A172 (cell line): ENCODE measurements at places on chromosomes 11 and 22.

DNA sequence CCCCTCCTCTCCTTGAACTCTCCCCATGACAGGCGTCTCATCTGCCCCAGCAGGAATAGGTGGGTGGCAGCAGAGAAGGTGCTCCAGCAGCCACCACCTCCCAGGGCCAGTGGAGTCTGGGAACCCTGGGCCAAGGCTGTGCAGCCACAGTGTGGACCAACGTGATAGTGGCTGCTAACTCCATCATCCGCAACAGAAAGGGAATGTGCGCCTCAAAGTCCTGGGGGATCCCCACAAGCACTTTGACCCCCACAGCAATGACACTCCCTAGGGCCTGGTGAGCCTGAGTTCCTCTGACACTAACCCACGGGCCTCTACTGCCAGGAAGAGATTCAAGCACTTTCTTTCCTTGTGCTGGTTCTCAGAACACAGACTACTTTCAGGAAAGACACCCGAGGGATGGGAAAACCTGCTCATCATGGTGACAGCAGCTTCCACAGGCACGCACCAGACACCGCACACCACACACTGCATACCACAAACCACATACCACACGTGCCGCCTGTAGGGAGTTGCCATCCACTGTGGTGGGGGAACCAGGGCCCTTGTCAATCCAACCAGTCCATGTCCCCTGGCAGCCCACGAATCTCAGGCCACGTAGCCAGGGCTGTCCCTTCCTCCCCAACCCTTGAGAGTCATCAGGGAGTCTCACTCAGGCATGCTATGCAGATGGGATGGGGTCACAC, 3.4 kb upstream of the SLC25A1 start:
- DNase-seq: no peak

GRCh38 chr11:122721964-122722266, 66.4 kb downstream of the UBASH3B start:
- DNase-seq: peak; percentile 44

DNA sequence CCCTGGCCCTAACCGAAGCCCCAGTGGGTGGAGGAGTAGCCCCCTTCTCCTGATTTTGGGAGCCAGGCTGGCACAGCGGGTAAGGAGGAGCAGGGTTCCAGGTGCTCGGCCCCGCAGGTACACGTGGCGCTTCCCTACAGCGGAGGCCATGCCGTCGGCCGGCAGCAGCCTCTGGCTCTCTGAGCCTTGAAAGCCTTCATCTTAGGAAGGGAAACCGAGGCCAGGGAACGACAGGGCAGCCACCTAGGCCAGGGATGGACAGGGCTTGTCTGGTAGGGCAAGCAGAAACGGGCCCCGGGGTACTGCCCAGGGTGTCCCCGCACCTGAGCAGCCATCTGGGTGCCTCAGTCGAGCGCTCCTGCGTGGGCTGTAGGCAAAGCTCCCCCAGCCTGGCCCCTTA, 28.7 kb downstream of the MOB2 start:
- DNase-seq: no peak

DNA sequence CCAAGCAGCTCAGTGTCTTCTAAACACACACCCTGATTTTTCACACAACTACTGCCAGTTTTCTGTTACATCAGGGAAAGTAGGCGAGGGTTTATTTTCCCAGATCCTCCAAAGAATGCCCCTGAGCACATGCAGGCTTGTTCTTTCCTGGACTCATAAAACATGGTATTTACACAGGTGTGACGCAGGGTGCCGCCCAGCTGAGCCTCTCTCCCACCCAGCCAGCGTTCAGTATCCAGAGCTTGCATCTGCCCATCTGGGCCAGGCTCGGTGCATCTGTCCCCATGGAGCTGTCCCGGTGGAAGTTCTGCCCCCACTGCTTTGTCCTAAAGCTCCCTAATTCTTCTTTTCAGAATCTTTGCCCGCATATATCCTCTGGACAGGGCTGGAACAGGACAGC, 44.8 kb upstream of the ISX start:
- no peak for DNase-seq

GRCh38 chr11:19445771-19446170, 205.0 kb upstream of the E2F8 start:
- no peak for DNase-seq

GRCh38 chr11:122724520-122724919, 69.0 kb downstream of the UBASH3B start:
- no peak for DNase-seq

- no peak for DNase-seq
Observed at GRCh38 chr11:36313750-36314433, 17.8 kb downstream of the PRR5L start.

- DNase-seq: no peak
Observed at GRCh38 chr11:71488681-71489270, 35.8 kb downstream of the NADSYN1 start.
